ENCODE measurements at places on chromosomes 13 and 19. TPM values are rescaled to one million over a fixed set of nuclear protein-coding genes. Genes with fewer than 3 reads are reported as not detected.

Gene TMEM161A
- polyA plus RNA-seq: 22.1 TPM

Gene SLAIN1
- 2.3 TPM for polyA plus RNA-seq

Gene CACNG7
- polyA plus RNA-seq: not detected

Gene SBK3
- 5.9 TPM for polyA plus RNA-seq

Gene MCEMP1
- polyA plus RNA-seq: 0.34 TPM

Gene MEF2B
- 0.23 TPM for polyA plus RNA-seq

Gene GRK1
- polyA plus RNA-seq: 0.15 TPM

Gene LYL1
- polyA plus RNA-seq: 8.4 TPM

Gene SLC25A42
- polyA plus RNA-seq: 15.6 TPM

Gene ENOX1
- 2.9 TPM for polyA plus RNA-seq

Gene RNF113B
- not detected for polyA plus RNA-seq

Gene TMEM150B
- polyA plus RNA-seq: 0.79 TPM

Gene TPT1
- 7,117 TPM for polyA plus RNA-seq

Gene THSD8
- 3.2 TPM for polyA plus RNA-seq

Gene KIR2DL4
- 0.10 TPM for polyA plus RNA-seq

Gene ELAVL3
- 0.11 TPM for polyA plus RNA-seq

Gene IFI30
- polyA plus RNA-seq: 8.9 TPM

Gene AP1M2
- not detected for polyA plus RNA-seq

Gene UBAC2
- 38.8 TPM for polyA plus RNA-seq

Gene LILRA6
- 1.7 TPM for polyA plus RNA-seq

Gene LHB
- polyA plus RNA-seq: not detected

Gene ONECUT3
- not detected for polyA plus RNA-seq

Gene INSR
- polyA plus RNA-seq: 40.5 TPM

Gene PLPPR3
- not detected for polyA plus RNA-seq

Gene CIC
- polyA plus RNA-seq: 27.1 TPM

Gene SHD
- not detected for polyA plus RNA-seq

Gene PTGER1
- 0.15 TPM for polyA plus RNA-seq

Gene SH2D3A
- 0.25 TPM for polyA plus RNA-seq

Gene NRTN
- 34.5 TPM for polyA plus RNA-seq

Gene C13orf46
- 0.15 TPM for polyA plus RNA-seq

Gene GRIK5
- 0.72 TPM for polyA plus RNA-seq

Gene SLC7A10
- polyA plus RNA-seq: 0.11 TPM

Gene KLK3
- polyA plus RNA-seq: not detected

Gene KIR2DL1
- not detected for polyA plus RNA-seq

Gene CCL25
- polyA plus RNA-seq: not detected

Gene PEAK3
- 0.21 TPM for polyA plus RNA-seq

Gene DIAPH3
- polyA plus RNA-seq: 0.03 TPM

Gene PRDX2
- polyA plus RNA-seq: 544 TPM

Gene TRPM4
- 16.8 TPM for polyA plus RNA-seq

Gene ATXN8OS
- polyA plus RNA-seq: not detected

Gene SPACA4
- not detected for polyA plus RNA-seq
